ENCODE measurements at places on chromosomes 3 and 15.

DNA sequence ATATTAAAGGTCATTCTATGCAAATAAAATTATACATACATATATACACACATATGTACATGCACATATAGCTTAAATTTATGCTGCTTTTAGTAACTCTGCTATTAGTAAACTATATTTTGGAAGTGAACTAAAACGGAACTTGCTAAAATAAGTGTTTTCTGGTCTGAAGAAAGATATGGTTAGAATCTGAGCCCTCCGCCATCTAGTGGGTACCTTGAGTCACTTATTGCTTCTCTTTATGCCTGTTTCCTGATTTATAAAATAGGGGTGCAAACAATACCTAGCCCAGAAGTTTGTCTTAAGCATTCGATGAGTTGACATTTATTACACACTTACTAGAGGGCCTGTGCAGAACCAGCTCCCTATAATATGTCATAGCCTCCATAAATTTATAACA, 255.7 kb downstream of the CNTN6 start:
- DNase-seq = no peak

GRCh38 chr3:179860275-179861107, 176.2 kb downstream of the PEX5L start:
- DNase-seq = no peak

- no peak for DNase-seq
Observed at GRCh38 chr3:185537369-185537970, 14.9 kb downstream of the LIPH start.

DNA sequence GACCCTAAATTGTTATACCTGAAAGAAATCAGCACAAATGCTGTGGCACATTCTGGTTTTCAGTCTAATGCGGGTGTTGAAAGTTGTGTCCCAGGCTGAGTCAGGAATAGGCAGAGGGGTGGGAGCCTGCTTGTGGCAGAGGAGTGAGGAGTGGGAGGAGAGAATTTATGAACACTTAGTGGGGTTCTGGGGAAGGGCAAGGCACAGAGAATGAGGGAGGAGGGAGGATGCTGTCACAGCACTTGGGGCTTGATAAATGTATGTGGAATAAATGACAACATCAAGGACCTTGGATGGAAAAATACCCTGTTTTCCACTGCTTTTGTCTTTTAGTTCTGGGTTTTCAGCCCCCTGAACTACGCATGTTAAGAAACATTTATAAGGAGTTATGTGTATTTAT, 49.3 kb downstream of the ZNF621 start:
- DNase-seq = no peak

DNA sequence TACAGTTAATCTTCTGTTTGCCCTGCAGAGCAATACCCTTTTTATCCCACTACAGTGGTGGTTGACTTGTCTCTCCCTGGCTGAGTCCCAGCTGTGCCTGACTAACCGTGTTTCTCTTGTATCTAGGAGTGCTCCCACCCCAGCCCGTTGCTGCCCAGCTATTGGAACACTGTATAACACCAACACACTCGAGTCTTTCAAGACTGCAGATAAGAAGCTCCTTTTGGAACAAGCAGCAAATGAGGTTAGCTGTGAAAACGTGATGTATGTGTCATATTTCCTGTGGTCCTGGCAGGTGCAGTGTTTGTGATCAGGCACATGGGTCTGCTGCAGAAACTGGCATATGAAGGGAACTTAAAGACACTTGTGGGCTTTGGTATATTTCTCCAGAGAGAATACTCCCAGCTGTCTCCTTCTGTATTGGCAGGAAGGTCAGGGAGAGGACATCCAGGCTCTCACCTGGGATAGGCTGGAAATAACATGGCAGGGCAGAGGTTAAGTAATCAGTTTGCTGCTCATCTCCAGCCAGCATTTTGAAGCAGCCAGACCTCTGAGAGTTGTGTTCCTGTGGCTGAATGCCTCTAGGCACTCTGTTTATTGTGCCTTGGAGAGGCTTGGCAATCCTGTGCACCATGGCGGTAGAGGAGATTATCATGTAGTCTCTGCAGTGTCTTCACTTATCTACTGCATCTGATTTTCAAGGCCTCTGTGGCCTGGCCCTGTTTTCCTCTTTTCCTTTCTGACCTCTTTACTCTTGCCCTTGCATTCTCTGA, 34.8 kb downstream of the ATG7 start:
- no peak for DNase-seq

DNA sequence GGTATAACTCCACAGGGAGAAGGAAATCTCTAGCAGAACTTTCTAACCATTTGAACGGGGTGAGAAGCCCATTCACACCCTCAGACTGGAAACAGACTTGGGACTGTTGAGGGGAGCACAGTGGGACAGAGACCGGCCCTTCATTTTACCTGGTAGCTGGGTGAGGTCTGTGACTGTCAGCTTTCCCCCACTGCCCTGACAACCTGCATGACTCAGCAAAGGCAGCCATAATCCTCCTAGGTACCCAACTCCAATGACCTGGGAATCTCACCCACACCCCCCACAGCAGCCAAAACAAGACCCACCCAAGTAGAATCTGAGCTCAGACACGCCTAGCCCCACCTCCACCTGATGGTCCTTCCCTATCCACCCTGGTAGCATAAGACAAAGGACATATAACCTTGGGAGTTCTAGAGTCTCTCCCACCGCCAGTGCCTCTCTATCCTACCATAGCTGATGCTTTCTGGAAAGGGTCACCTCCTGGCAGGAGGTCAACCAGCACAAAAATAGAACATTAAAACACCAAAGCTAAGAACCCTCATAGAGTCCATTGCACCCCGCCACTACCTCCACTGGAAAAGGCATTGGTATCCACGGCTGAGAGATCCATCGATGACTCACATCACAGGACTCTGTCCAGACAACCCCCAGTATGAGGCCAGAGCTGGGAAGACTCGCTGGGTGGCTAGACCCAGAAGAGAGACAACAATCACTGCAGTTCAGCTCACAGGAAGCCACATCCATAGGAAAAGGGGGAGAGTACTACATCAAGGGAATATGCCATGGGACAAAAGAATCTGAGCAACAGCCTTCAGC, 28.0 kb downstream of the SENP7 start:
- no peak for DNase-seq

GRCh38 chr3:119990888-119991287, 103.4 kb downstream of the GSK3B start:
- DNase-seq = no peak

DNA sequence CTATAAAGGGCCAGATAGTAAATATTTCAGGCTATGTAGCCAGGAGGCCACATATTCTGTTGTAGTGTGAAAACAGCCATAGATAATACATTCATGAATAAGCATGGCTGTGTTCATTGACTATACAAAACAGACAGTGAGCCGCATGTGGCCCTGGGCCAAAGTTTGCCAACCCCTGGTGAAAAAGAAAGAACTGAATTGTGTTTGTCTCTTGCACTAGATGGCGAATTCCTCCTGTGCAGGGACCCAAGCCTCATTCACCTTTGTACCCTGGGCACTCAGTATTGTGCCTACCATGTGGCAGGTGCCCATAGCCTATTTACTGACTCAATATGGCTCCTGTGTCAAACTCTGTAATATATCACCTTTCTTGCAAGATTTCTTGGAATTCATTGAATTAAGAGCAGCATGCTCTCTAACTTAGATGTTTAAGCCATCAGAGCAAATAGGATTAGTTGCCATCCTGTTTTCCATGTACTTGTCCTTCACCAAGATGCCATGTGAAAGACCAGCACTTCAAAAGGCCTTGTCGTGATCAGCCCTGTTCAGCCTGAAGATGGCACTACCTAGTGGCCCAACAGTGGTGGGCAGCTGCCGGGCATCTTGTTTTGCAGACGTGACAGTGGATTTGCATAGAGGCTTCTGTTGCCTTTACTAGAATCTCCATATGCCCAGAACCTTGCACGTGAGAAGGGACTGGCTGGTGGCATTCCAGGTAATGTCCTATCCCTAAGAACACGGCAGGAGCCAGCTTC, 50.9 kb upstream of the CMTM7 start:
- DNase-seq = no peak

GRCh38 chr3:177589041-177589650, 391.9 kb upstream of the TBL1XR1 start:
- no peak for DNase-seq

- DNase-seq = no peak
Observed at GRCh38 chr3:60001369-60001768, 951.5 kb upstream of the CFAP20DC start.

GRCh38 chr3:13462125-13462629, 17.9 kb upstream of the HDAC11 start:
- no peak for DNase-seq

GRCh38 chr15:79676621-79677020, 220.2 kb downstream of the MTHFS start:
- DNase-seq = no peak

DNA sequence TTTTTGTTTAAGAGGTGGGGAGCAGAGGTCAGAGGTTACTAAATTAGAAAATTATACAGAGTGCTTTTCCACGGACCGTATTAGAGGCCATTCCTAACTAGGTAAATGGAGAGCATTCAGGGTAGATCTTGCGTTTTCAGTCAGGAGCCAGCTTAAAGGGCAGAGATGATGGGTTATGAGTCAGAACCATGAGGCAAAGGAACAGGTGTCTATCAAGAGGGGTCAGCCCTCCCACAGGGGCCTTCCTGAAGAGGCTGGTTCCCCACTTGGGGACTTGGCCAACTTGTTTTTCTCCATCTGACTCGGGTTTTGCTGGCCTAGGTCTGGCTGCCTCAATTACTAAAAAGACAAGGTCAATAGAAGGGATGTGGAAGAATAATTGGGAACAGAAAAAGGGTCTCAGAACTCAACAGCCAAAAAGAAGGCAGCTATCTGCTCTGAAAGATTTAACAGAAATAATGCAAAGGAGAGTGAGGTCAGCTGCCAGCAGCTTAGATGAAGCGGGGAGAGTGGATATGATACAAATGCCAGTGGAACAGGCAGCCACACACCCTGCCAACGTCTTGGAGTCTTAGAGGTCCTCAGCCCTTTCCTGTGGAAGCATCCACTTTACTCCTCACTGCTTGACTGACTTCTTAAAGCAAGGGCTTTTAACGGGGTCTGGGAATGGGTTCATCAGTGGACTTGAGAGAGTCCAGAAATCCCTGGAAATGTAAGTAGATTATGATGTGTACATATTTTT, 17.6 kb downstream of the MTMR14 start:
- no peak for DNase-seq

DNA sequence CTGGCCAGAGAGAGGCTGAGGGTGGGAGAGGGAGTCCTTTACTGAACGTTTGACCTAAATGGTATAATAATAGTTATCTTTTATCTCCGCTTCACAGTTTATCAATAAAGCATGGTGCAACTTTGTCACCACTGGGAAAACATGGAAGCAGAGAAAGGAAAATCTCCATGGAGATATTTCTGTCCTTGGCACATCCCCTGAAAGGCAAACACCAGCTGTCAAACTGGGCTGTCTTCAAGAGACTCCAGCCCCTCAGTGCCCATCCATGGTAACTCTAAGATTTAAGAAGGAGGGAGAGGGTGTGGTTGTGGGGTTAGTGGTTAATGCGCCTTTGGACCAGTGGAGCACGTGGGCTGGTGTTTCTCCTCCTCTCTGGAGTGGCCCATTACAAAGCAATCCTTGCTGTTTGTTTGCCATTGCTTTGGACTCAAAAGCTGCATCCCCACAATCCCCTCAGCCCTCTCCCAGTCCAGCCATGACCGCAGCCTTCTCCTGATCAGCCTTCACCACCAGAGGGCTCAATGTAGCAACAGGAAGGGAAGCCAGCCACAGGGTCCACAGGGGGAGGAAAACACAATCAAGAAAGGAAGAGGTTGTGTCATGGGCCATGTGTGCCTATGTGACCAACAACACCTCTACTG, 38.2 kb upstream of the FAM174B start:
- DNase-seq = peak; percentile 33

GRCh38 chr3:45968706-45969105, 25.4 kb downstream of the CXCR6 start:
- no peak for DNase-seq

DNA sequence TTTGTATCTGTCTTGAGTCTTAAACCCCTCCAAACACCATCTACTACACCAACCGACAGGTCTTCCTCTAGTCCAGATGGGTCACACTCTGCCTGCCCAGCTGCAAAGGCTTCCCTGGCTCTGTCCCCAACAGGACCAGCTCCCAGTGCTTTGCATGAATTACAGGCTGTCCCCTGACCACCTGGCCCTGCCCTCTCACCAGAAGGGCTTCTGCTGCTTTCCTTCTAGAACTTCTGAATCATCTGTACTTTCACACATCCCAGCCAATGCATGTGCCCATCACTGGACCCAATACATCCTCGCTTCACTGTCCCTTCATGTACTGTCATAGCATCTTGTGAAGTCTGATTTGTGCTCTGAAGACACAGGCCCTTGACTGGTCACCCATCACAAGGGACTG, 53.6 kb downstream of the HOMER2 start:
- no peak for DNase-seq

DNA sequence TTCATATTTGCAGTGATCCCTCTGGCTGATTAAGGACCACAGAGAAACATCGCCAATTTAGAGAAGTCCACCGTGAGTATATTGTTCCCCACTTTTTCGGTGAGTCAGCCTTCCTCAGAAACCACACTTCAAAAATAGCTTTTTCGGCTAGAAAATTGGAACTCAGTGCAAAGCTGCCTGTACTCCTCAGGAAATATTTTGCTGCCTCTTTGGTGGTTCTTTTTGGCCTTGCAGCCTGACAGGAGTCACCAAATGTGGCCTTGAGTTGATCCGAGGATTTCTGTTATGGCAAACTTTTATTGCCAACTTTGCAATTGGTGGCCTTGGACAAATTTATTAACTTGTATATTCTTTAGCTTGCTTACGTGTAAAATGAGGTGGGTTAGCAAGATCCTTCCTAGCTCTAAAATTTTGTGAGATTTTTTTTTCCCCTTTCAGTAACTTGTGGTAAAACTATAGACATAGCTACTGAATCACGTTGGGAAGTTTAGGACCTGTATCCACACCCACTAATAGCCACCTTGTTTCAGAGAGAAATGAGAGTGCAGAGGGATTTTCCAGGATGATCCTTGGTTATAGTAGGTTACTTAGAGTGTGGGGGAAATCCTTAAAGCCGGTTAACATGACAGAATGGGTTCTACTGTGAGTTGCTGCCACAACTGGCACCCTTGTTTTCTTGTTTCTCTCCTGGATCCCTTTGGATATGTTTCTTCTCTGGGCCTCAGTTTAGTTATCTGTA, 9.9 kb downstream of the ARL6IP5 start:
- DNase-seq = no peak

- DNase-seq = no peak
Observed at GRCh38 chr3:63047068-63047467, 171.9 kb upstream of the CADPS start.

DNA sequence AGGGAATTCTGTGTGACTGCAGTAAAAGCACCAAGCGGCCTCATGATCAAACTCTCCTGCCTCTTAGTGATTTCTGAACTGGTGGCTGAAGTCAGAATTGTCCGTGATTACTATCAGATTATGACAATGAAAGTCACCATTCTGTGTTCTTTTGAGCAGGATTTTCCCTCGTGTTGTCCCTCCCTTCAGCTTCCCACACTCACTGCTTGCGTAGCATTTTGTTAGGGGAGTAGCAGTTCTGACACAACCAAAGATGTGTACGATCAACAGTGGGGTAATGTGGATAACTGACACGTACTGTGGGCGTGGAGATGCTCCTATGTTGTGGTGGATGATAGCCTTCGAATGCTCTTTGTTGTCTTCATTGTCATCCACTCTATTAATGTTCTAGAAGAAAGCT, 67.8 kb upstream of the ICE2 start:
- no peak for DNase-seq
